Cortex of kidney (tissue), 1 donor: ENCODE measurements at places on chromosomes 7 and 10.

GRCh38 chr10:36621346-36621745 lies 504.1 kb upstream of the ANKRD30A start:
- no peak for DNase-seq

DNA sequence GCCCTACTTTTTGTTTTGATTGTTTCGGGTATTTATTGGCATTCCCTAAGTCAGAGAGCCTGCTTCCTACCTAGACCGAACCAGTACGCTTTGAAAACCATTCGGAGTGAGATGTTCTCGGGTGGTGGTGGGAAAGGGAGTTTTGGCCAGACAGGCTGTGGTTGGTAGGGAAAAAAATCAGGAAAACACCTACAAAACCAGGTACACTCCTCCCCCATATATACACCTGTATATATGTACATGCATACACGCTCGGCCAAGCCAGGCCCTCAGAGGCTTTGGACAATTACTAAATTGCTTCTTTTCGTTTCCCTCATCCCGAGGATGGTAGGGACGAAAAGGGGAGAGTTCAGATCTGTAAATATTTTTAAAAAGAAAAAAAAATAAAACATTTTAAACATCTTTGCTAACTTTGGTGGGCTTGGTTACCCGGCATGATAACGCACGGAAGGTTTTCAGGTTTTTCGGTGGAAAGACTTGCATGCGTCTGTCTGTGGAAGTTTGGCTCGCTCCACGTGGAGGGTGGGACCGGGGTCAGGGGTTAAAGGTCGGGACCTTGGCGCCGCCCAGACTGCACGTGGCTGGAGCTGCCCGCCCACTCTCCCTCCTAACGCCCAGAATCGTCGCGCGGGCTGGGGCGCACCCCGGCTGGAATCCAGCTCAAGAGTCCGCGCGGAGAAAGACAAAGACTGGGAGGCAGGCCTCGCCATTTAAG lies 2.5 kb downstream of the HMX2 start:
- DNase-seq, result no peak

DNA sequence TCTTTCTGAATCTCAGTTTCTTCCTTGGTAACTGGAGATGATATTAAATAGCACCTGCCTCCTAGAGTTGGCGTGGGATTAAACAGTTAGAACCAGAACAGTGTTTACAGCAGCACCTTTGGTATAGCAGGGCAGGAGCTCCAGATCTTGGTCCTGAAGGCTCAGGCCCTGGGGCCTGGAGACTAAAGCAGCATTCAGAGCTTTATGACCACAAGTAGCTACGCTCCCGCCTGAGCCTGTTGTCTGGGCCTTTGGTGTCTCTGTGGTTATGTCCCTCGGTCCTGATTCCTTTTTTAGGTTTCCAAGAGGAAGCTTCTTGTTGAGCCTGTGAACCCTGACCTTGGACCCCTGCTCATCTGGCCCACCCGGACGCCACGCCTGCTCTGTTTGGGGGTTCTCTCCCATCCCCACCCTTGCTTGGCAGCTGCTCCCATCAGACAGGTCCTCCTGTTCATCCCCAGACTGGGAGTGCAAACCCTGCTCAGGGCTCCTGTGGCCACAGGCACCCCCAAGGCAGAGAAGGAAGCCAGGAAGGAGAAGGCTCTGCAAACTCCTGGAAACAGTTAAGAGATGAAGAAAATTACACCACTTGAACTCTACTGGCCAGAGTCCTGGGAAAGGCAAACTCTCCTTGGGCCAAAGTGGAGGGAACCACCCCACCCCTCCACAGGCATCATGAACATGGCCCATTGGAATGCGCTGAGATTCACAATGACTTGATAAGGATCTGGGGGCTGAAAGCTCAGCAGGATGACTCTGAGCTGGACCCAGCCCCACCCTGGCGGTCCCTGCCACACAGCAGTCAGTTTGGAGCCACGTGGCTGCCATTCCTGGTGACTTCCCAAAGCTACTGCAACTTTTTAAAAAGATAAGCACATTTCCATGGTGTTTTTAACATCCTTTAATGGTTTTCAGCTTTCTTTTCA lies 50.1 kb upstream of the TMEM72 start:
- no peak for DNase-seq

DNA sequence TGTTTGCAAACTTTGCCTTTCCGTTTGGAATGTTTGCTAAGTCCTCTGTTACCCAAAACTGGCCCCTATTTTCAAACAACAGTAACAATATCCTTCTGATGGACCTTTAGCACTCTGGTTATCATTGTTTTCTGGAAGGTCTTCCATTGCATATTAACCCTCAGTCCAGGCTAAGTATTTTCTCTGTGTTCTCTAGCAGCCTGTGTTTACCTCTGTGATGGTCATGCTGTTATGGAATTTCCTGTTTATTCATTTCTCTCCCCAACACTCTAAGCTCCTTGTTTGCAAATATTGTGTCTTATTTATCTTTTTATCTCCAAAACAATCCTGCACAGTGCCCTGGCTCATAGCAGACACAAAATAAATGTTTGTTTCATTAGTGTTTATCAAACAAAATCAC lies 560.3 kb downstream of the ATRNL1 start:
- DNase-seq, result no peak

GRCh38 chr10:16367621-16368292 lies 69.1 kb upstream of the PTER start:
- DNase-seq, result no peak

GRCh38 chr7:99371376-99371920 lies 3.1 kb upstream of the ARPC1B start:
- no peak for DNase-seq
